ENCODE measurements at places on chromosomes 5 and 9.

GRCh38 chr5:77065256-77065655 lies 21.8 kb downstream of the ZBED3 start:
- DNase-seq = no peak

- DNase-seq = no peak
Measured at GRCh38 chr9:27549196-27549755, 19.7 kb upstream of the MOB3B start.

DNA sequence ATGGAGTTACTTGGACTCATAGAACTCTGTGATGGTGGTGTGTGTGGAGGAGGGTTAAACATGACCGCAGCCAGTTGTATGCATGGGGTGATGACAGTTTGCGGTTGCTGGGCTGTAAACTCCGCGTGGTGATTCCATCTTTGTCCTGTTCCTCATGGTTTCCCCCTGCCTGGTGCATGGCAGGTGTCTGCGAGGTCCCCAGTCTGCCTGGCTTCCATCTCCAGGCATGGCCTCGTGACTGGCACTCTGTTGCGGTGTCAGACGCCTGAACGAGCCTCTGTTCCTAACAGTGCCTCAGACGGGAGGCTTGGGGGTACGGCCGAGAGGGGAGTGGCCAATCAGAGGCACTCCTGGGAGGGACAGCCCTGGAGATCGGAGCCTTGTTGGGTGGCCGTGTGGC lies 33.9 kb upstream of the SH3PXD2B start:
- DNase-seq = no peak

DNA sequence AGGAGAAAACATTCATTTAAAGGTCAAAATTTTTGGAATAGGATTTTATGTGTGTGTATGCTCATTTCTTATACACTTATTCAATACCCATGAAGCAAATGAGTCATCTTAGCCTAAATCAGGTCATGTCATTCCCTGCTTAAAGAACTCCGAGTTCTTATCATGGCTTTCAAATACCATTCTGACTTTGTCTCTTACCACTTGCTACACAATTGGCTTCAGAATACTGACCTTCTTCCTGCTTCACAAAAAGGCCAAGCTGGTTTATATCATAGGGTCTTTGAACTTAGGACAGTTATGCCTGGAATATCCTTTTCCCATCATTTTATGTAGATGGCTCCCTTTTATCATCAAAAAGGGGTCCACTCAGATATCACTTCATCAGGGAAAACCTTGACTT lies 652.2 kb upstream of the WWC1 start:
- DNase-seq = no peak

DNA sequence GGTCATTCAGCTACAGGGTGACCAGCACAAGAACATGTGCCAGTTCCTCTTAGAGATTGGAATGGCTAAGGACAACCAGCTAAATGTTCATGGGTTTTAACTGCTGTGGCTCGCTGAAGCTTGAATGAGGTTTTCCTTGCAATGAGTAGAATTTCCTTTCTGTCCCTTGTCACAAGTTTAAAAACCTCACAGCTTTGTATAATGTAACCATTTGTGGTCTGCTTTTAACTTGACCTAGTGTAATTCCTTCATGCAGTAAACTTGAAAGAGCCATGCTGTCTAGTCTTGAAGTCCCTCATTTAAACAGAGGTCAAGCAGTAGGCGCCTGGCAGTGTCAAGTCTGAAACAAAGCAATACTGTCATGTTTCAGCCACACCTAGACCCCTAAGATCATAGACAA lies 181.3 kb upstream of the DMRT1 start:
- DNase-seq = no peak

Data from stimulated activated CD4-positive, alpha-beta T cell treated with anti-CD3 and anti-CD28 coated beads, Interleukin-2, amount 100 ng/mL, for 24 hours (primary cell).